ENCODE measurements at places on chromosomes 12 and 14. TPM values are rescaled to one million over a fixed set of nuclear protein-coding genes. Genes with fewer than 3 reads are reported as not detected.

CLEC6A gene
- total RNA-seq: not detected

TSHR gene
- not detected for total RNA-seq

FRS2 gene
- total RNA-seq: 41.3 TPM

MYF5 gene
- total RNA-seq: not detected

GRCh38 chr14:37023875-37024565 is 148.4 kb downstream of the SLC25A21 start:
- DNase-seq: no peak

DNA sequence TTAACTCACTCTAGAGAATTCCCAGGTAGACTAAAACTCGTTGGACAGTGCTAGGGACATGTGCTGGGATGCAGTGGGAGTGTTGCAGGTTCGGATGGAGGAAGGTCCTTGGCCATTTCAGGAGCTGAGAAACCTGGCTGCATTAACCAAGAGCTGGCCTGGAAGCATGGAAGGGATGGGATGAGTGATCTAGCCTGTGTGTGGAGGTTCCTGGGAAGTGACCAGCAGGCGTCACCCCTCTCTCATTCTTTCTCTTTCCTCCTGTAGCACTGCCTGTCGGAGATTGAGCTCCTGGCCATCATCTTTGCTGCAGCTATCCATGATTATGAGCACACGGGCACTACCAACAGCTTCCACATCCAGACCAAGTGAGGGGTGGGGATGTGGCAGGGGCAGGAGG is 15.6 kb downstream of the PPP1R1A start:
- DNase-seq: no peak

- no peak for DNase-seq
Measured at GRCh38 chr14:47539031-47539461, 136.4 kb downstream of the MDGA2 start.
